ENCODE measurements at places on chromosomes 7 and 10. TPM values are rescaled to one million over a fixed set of nuclear protein-coding genes. Genes with fewer than 3 reads are reported as not detected.

The IL6 gene
- total RNA-seq: not detected

The SPDYE16 gene
- total RNA-seq: 0.41 TPM

The GLI3 gene
- 2.4 TPM for total RNA-seq

The PTPN20 gene
- total RNA-seq: 18.8 TPM

The ZPBP gene
- 0.41 TPM for total RNA-seq

The HELLS gene
- total RNA-seq: 14.7 TPM

The RGR gene
- total RNA-seq: not detected

The FAM221A gene
- total RNA-seq: 15.9 TPM

The RPEL1 gene
- total RNA-seq: not detected

The C1QL3 gene
- total RNA-seq: 70.5 TPM

The DEPP1 gene
- total RNA-seq: 4.1 TPM

The MARVELD1 gene
- 6.1 TPM for total RNA-seq

The PCGF6 gene
- 11.0 TPM for total RNA-seq

The FXYD4 gene
- total RNA-seq: not detected

The LRIT1 gene
- not detected for total RNA-seq

The FAM13C gene
- 20.8 TPM for total RNA-seq

The CAMK2B gene
- 99.5 TPM for total RNA-seq

The MRC1 gene
- total RNA-seq: 3.7 TPM

The FAM131B gene
- 73.8 TPM for total RNA-seq

The STRIP2 gene
- 44.8 TPM for total RNA-seq

DNA sequence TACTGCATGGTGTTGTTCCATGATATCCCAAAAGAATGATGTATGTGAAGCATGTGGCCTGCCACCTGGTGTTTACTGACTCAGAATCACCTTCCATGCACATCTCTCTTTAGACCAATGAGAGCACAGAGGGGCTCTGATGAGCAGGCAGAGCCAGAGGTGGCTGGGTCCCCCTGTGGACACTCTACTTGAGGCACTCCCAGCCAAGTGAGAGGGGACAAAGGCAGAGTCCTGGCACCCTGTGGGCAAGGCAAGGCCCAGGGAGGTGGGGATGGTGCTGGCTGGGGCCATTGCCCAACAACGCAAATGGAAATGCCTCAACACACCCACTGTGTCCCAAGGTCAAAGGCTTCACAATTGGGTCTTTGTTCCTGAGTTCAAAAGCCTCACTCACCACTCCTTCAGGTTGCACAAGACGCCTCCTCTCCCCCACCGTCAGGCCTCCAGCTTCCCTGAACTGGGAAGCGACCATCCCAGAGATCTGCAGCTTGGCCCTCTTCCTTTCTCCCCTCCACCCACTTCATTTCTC, 164.6 kb downstream of the NEURL1 start:
- no peak for DNase-seq

GRCh38 chr7:24827027-24827426, 69.8 kb upstream of the GSDME start:
- DNase-seq: no peak

DNA sequence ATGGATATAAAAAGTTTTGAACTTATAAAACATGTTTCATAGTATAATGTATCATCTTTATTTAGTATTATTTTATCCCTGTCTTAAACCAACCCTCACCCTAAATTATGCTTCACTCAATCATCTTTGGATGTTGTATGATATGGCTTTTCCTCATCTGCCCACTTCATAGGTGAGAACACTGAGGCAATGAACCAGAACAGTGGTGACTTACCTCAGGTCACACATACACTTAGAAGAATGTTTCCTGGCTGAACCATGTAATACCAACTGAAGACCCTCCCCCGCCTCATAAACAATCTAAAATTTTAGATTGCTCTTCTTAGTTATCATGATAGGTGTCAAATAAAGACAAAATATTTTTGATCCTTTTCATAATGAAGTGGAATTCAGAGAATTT, 22.6 kb upstream of the STOX1 start:
- DNase-seq: no peak

DNA sequence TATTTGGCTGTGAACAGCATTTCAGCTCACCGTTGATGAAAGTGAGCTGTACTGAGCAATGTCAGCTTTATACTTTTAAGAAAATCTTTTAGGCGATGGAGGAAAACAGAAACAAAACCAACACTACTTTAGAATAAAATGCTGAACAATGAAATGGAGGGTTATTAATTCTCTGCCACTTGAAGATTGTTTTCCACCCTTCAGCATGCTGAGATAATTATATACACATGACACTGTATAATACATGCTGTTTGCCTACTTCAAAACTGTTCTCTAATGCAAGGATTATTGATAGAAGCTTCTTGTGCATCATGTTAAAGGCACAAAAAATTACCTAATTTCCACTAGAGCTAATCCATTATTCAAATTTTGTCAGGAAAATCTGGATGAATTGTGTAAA, 66.8 kb downstream of the CACNA2D1 start:
- DNase-seq: no peak

GRCh38 chr10:112658900-112659638, 212.1 kb downstream of the VTI1A start:
- no peak for DNase-seq

- no peak for DNase-seq
Observed at GRCh38 chr7:26295015-26295414, 3.4 kb downstream of the SNX10 start.

GRCh38 chr10:13892001-13892491, 305.3 kb downstream of the PRPF18 start:
- DNase-seq: no peak

GRCh38 chr7:123662293-123662692, 6.6 kb downstream of the LMOD2 start:
- no peak for DNase-seq

- DNase-seq: no peak
Observed at GRCh38 chr7:73721377-73721817, 1.9 kb upstream of the STX1A start.

DNA sequence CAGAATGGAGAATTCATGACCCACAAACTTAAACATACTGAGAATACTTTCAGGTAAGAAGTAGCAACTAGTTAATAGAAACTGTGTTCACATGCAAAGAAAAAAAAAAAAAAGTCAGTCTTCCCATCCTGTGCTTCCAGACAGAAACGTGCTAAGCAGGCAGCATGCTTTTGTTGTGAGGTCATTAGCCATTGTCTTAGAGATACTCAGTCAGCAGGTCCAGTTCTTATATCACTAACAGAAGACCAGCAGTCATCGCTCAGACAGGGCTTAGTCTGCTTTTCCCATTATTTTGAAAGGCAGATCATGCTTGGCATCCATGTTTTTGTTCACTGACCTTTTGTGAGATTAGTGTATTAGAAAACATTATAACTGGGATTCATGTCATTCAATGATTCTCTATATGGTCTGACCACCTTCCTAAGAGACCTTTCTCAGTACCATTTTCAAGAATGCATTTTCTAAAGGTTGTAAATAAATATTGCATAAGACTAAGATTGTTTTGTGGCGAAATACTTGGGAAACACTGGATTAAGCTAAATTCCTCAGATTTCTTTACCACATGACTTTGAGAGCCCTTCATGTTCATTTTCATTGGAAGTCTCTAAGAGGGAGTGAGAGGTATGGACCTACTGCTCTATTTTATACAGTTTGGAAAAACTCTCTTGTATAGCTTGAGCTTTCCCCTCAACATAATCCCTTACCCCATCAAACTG, 45.0 kb upstream of the AGBL3 start:
- DNase-seq: no peak

GRCh38 chr7:87354749-87355148, 9.3 kb downstream of the CROT start:
- DNase-seq: no peak

GRCh38 chr7:55532150-55532917, 40.0 kb downstream of the VOPP1 start:
- no peak for DNase-seq

- DNase-seq: no peak
Observed at GRCh38 chr10:8156918-8157317, 102.4 kb downstream of the GATA3 start.

DNA sequence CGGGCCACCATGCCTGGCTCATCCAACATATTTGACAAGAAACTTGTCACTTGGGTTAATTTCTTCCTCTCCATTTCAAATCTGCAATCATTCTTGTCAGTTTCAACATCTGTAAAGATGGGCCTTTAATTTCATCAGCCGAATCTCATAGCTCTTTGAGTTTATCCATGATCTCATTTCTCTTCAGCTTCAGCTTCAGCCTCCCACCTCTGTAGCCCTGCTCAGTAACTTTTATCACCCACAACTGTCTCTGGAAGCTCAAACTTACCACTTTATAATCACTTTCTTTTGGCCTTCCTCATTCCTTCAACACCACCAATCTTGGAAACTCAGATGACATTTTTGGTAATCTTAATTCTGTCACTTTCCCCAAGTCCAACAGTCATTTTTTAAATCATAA, 83.2 kb downstream of the CPED1 start:
- DNase-seq: no peak

DNA sequence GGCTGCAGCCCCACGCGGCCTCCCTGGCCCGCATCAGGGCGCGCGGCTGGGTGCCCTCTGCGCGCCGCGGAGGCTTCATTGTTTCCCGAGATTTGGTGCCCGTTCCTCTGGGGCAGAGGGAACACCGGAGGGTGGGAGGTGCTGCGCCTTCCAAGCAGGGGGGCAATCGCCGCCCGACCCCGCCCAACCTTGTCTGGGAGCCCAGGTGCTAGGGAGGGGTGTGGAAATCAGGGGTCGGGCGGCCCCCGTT, 1.0 kb upstream of the NRP1 start:
- DNase-seq: peak; percentile 31

- DNase-seq: no peak
Observed at GRCh38 chr10:49225218-49225876, 37.2 kb upstream of the TMEM273 start.

- DNase-seq: no peak
Observed at GRCh38 chr10:12501324-12501723, 152.0 kb downstream of the CAMK1D start.

- peak; percentile 60 for DNase-seq
Observed at GRCh38 chr10:101566333-101567164, 21.5 kb downstream of the POLL start.

DNA sequence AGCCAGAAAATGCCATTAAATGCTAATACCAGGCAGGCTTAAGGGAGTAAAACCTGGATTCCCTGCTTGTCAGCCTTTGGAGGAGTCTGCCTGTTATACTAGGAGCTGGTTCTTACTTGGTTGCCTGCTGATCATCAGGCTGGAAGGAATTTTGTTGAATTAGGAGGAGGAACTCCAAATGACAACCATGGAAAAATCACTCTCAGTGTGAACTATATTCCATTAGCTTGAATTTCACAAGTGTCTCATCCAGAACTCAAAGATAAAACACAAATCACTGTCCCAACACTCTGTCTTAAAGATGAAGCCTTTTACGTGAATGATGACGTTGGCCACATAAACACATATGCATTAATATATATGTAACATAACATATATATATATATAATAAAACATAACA, 238.9 kb upstream of the PLXDC2 start:
- no peak for DNase-seq

- DNase-seq: no peak
Observed at GRCh38 chr7:155992974-155993373, 180.7 kb upstream of the SHH start.

GRCh38 chr10:102157224-102157623, 5.0 kb downstream of the NOLC1 start:
- DNase-seq: no peak

GRCh38 chr7:34747176-34747781, 89.3 kb downstream of the NPSR1 start:
- no peak for DNase-seq

GRCh38 chr7:50718311-50718710, 64.4 kb downstream of the GRB10 start:
- no peak for DNase-seq

GRCh38 chr7:157625973-157626742, 289.4 kb downstream of the DNAJB6 start:
- no peak for DNase-seq

DNA sequence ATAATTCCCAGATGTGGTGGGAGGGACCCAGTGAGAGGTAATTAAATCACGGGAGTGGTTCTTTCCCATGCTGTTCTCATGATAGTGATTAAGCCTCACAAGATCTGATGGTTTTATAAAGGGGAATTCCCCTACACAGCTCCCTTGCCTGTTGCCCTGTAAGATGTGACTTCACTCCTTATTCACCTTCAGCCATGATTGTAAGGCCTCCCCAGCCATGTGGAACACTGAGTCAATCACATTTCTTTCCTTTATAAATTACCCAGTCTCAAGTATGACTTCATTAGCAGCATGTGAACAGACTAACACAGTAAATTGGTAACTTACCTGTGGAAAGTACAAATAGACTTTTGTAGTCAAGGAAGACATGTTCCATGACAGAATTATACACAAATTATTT, 55.2 kb downstream of the ZNF716 start:
- no peak for DNase-seq

Data from frontal cortex (tissue), 4 donors.